ENCODE measurements at places on chromosomes 7 and 10. TPM values are rescaled to one million over a fixed set of nuclear protein-coding genes. Genes with fewer than 3 reads are reported as not detected.

ANKRD30A gene
- total RNA-seq = 216 TPM

KCNH2 gene
- total RNA-seq = 0.29 TPM

PANK1 gene
- 5.1 TPM for total RNA-seq

ZNF365 gene
- total RNA-seq = 1.8 TPM

CCL24 gene
- 1.3 TPM for total RNA-seq

WIPF3 gene
- total RNA-seq = 0.66 TPM

NEUROG3 gene
- total RNA-seq = not detected

PLEKHS1 gene
- total RNA-seq = not detected

MOSPD3 gene
- total RNA-seq = 8.8 TPM

Measured in breast epithelium (tissue), 4 donors.